B cell (primary cell): ENCODE measurements at places on chromosomes 13 and 19. TPM values are rescaled to one million over a fixed set of nuclear protein-coding genes. Genes with fewer than 3 reads are reported as not detected.

DNA sequence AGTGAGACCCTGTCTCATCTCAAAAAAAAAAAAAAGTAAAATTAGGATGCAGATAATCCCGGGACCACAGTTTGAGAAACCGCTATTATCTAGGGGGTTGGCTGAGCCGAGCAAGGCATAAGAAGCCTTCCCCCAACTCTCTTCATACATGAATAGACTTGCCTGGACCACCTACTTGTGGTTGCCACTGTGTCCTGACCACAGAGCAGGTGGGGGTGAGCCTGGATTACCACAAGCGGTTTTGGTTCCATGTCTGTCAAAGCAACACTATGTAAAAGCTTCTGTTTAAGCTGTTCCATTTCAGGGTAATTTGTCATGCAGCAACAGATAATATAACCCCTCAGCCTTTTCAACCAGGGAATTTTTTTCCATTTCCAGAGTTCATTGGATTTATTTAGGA, 3.3 kb upstream of the NAPA start:
- DNase-seq = peak; percentile 87

DNA sequence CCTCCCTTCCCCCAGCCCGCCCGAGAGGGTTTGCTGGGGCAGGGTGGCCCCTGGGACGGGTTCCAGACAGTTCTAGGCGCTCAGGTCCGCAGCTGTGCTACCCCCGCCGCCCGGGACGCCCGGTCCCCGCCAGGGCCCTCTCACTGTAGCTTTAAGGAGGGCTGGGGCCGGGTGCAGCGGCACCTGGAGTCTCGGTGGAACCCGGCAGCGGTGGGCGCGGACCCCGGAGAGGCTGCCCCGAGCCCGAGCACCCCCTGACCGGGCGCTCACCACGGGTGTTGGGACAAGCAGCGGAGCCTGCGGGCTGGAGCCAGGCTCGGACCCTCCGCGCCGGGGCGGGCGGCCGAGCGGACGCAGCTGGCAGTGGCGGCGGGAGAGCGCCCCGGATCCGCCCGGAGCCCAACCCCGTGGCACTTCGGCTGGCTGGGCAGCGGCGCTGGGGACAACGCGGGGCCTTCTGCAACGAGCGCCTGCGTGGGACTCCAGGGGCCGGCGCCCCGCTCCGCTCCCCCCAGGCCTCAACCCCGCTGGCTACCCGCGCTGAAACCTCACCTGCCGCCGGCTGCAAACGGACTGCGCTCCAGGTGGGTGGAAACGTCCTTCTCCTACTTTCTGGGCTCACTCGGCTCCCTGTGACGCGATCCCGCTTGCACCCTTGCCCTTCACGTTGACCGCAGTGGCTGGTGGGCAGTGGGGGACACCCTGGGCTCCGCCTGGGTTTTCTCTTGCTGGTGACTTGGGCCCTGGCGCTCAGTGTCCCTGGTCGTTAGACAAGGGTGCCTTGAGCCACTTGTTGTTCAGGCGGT, 81.1 kb downstream of the ZNF429 start:
- DNase-seq = peak; percentile 15

GRCh38 chr19:30065680-30066606, 123.9 kb downstream of the URI1 start:
- DNase-seq = no peak

DNA sequence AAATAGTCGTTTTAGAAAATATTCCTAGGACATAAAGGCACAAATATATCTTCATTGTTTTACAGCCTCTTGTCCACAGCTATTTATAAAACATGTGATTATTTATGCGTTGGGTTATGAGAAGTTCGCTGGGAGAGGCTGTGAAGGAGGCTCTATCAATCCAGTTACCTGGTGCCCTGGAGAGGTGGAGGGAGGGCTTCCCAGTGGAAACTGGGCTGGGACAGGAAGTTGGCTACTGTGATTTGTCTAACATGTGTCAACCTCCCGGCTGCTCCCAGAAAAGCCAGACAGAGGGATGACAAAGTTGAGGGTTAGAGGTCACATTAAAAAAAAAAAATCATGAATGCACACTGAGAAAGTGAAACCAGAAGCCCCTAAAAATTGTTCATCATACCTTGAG, 346.5 kb downstream of the ZNF536 start:
- DNase-seq = no peak

DNA sequence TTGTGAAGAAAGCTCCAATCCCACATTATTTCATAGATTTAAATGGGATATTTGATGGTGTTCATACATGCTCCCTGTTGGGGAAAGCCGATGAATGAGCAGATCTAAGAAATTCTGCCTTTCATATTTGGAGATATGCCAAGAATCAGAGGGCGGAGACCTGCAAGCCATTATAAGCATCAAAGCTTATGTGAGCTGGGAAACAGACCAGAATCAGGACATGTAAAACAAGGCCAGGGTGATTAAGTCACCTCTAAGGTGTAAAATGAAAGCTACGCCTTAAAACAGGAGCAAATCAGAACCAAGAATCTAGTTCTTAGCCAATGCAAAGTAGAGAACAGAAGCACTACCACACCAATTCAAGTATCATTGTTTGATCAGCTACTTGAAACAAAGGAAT, 392.4 kb downstream of the DCT start:
- DNase-seq = no peak

Gene PSG2
- not detected in 2 replicates for total RNA-seq

DNA sequence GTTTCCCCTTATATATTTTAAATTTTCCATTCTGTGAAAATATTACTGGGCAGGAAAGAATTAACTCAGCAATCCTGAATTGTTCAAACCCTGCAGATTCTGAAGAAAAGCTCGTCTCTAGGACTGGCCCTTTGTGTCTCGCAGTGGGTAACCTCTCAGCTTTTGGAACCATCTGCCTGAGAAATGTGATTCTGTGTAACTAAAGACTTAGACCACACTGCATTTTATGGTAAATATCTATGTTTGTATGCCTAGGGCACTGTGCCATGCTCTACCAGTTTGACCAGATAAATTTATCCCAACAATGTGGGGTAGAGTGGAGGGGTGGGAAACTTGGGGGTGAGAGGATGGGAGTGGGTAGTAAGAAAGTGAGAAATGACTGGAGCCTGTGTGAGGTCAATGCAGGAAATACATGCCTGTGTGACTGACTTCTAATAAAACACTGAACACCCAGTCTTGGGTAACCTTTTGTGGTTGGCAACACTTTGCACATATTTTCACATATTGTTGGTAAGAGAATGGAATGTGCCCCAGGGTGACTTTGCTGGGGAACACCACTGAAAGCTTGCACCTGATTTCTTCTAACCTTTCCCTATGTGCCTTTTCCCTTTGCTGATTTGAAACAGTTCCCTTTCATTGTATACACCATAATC, 1181.9 kb downstream of the OLFM4 start:
- no peak for DNase-seq

GRCh38 chr13:41820581-41821237, 140.2 kb downstream of the VWA8 start:
- no peak for DNase-seq

Gene PLK5
- total RNA-seq = not detected in 2 replicates
